SIG-M5 (cell line): ENCODE measurements at places on chromosomes 4 and X.

DNA sequence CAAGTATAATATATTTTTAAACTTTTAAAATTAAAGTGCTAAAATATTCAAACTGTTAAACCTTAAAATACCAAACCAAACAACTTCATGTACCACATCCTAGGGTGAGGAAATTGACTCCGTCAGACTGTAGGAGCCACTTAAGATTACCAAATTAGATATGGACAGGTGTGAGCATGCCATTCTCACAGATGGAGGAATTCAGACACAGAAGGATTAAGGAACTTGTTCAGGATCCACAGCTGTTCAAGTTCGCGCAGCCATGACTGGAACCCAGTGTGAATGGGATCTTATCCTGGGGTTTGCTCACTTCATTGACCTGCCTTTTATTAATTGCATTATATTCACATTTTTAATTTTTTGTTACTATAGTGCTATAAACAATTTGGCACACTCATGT lies 224.9 kb upstream of the PCDH7 start:
- DNase-seq: no peak

GRCh38 chr4:118850488-118851173 lies 14.7 kb upstream of the SEC24D start:
- DNase-seq: no peak

DNA sequence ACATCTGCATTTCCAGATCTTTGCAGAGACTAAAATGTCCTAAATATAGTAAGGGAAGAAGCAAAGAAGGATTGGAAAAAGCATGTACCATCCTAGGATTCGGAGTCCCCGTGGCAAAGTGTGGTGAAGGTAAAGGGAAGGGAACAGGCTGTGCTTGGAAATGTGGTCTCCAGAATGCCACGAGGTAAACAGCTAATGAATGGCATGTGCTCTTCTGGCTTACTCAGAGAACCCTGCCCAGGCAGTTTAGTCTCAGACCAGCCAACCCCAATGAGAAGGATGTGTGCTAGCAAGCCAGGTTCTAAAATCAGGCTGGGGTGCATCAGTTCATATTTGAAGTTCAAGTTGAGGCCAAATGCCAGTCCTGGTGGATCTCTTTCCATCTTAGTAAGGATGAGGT lies 113.1 kb downstream of the RS1 start:
- no peak for DNase-seq

- no peak for DNase-seq
Measured at GRCh38 chr4:48350871-48351270, 9.5 kb downstream of the SLAIN2 start.

DNA sequence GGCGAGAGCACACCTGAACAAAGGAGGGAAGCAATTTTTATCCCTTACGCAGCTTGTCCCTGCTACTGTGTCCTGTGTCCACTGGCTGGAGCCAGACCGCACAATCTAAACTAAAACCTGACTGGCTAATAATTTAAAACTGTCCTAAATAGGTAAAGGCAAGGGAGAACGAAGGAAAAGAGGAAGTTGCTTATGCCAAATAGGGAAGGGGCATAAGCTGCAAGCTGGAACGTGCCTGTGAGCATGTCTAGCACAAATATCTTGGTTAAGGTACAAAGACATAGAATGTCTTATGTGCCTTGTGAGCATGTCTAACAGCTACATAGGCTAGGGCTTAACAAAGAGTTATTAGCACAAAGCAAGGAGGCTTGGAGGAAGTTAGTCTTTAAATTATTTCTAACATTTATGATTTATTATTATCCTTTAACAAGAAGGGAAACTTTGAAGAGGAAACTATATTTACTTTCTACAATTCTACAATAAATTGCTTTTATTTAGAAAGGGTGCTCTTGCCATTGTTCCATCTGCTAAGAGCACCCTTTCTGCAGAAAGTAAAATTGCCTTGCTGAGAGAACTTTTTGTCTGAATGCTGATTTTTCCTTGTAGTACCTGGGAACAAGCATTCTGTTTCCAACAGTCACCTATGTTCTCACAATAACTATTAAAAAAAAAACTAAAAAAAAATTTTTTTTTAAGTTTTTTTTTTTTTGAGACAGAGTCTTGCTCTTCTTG lies 80.6 kb upstream of the CBR4 start:
- no peak for DNase-seq

GRCh38 chr4:98444371-98444770 lies 183.2 kb downstream of the RAP1GDS1 start:
- DNase-seq: no peak

DNA sequence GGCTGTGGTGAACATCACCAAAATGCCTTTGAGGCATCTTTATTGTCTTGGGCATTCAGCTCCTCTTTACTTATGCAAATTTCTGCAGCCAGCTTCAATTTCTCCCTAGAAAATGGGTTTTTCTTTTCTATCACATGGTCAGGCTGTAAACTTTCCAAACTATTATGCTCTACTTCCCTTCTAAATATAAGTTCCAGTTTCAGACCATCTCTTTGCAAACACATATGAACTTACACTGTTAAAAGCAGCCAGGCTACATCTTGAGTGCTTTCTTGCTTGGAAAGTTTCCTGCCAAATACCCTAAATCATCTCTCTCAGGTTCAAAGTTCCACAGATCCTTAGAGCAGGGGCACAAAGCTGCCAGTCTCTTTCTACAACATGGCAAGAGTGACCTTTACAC lies 13.2 kb downstream of the SCLT1 start:
- no peak for DNase-seq

DNA sequence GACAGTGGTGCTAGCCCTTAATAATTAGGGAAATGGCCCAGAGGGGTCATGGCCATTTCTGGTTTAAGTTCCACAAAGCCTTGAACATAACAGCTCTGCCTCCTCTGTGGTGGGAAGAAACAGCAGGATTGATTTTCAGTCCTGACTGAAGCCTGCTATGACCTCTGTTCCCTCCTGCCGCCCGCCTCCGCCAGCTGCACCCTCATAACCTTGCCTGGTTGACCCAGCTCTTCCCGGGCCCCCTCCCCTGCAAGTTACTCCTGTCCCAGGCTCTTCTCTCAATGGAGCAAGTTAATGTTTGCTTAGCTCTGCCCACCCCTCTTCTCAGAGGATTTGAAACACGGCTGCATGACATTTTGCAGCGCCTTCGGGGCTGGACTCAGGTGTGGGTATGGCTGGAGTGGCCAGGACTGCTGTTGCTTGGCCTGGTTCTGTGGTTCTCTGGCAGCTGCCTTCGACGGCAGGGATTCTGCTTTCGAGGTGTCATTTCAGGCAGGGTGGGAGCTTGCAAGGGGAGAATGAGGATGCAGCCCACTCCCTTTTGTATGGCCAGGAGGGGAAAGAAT lies 27.3 kb downstream of the BCORL1 start:
- DNase-seq: no peak

- DNase-seq: no peak
Measured at GRCh38 chr4:128459547-128459946, 171.9 kb upstream of the PGRMC2 start.

DNA sequence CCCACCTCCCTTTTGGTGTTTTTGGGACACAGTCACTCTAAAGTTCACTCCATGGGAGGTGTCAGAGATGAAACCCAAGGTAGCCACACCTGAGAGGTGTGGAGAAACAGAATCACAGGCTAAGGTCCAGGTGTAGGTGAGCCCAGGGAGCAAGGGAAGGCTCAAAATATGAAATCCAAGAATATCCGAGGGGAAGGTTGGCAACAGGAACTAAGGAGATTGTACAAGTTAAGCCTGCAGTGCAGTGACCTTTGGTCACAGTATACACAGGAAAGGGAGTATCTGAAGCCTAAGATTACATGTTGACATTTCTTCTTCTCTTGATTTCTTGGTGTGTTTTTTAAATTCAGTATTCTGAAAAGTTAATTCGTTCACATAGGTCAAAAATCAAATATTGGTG lies 46.5 kb downstream of the PHF8 start:
- DNase-seq: no peak

DNA sequence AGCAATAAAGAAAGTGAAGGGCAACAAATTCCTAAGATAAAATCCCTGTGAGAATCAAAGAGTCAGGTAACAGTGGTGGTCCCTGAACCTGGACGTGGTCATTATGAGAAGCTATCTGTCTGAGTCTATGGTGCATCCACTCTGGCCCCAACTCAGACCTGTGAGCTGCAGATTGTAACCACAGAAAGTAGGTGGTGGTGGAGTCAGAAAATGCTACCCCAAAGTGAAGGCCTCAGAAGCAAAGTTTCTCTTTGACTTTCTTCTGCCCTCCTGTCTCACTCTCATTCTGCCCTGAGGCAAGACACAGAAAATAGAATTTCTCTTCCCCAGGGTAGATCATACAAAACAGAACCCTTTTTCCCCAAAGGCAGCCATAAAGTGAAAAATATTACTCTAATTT lies 84.1 kb upstream of the NEIL3 start:
- DNase-seq: no peak

DNA sequence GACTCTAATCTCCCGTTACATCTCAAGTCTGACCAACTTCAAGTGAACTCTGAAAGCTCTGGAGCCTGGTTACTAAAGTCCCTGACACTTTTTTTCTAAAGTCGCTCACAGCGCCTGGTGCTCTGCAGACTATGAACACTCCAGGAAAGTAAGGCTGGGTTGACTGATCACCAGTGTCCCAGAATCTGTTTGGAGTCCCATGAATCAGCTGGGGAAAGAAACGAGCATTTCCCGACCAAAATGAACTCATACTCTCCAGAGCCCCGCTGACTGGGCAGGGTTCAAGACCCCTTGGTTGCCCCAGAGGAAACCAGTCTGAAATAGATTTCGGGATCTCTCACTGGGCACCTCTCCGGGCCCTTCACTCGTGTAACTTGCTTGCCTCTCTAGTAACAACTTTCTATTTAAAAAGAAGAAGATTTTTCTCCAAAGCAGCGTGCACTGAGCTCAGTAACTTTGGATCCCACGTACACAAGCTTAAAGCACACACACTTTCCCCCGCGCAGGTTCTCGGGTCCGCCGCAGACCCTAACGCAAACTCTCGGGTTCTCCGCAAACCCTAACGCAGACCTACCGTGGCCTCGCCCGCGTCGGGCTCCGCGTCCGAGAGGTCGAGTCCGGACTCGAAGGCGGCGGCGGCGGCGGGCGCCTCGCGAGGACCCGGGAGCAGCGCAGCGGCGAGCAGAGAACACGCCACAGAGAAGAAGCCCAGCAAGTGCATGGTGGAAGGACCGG lies 964 bp downstream of the VEGFC start:
- DNase-seq: no peak

DNA sequence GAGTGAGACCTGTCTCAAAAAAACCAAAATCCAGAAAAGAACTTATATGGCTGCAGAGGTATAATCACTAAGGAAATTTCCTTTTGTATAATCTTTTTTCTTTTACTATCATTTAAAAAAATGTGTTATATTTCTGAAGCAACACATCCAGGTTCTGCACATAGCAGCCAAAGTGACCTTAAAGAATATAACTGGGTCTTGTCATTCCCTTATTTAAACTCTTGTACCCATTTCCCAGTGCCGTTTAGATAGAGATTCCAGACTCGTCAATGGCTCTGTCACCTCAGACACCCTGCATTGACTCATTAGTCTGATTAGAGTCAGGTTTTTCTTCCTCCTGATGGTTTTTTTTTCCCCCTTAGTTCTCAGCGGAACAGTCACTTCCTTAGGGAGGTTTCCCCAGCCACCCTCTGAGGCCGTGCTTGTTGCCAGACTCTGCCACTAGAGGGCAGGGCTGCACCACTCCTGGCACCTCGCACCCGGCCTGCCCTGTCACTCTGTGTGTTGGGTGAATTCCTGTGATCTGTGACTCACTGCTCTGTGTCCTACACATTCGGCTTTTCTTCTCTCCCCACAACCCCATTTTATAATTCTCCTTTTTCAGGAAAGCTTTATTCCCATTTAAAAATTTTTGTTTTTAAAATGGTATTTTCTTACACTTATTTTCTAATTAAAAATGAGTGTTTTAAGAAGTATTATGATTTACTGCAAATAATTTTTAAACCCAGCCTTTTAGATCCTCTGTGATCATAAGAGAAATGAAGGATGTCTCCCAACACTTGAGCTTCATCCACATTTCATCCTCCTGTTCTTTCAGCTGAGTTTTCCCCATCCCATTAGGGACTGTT lies 32.1 kb downstream of the HTT start:
- no peak for DNase-seq

DNA sequence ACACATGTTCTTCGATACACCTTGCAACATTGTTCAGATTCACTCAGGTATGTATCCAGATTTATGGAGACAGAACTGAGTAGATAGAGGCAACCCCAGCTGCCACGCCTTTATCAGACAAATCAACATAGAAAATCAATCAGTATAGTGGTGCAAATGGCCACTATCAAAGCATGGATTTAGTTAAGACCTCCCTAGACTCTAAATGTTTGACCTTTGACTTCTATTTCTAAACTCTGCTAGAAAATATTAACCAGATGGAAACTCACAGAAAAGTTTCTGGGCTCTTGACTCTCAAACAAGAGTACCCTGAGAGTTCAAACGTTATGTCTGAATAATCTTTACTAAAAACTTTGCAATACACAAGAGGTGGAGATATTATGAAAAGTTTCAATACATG lies 411.5 kb downstream of the IQCM start:
- DNase-seq: no peak

DNA sequence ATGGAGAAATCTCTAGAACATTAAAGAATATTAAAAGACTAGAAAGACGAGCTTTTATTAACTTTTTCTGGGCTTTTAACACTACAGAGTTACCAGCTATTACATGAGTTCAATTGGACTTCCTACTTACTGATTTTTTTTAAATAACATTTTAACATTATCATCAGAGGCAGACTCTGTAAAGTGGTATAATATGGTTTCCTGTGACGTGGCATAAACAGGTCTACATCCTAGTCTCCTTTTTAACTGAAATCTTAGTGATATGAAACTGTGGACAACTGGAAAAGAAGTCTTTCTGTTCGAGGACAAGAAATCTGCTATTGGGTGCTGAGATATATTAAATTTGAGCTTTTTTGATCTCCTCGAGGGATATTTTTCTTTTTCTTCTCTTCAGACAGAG lies 48.7 kb upstream of the ABCG2 start:
- no peak for DNase-seq

- DNase-seq: no peak
Measured at GRCh38 chr4:151983854-151984253, 223.0 kb upstream of the GATB start.

DNA sequence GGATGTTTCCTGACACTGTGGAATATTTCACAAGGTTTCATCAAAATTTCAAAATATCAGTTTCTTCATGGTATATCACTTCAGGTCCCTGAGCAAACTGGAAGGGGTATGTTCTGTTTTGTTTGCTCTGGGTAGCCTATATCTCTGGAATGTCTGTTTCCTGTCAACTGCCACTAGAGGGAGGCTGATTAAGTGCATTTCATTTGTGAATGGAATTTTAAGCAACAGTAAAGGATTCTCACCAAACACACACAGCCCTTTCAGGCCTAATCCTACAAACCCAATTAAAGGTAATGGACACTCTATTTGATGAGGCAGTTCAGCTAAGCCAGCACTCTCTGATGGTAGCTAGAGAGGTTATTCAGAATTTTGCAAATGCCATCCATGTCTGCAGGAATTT lies 307.1 kb downstream of the TEX13A start:
- DNase-seq: no peak

GRCh38 chrX:48961585-48962091 lies 4.2 kb upstream of the OTUD5 start:
- DNase-seq: no peak

GRCh38 chrX:40182095-40182494 lies 84.3 kb upstream of the BCOR start:
- DNase-seq: no peak
